Breast epithelium (tissue), 4 donors: ENCODE measurements at places on chromosomes 12 and 14. TPM values are rescaled to one million over a fixed set of nuclear protein-coding genes. Genes with fewer than 3 reads are reported as not detected.
A peak's percentile ranks its signal among the peaks of the same experiment; 100 is the strongest.

GRCh38 chr12:32761716-32762115, 6.0 kb upstream of the YARS2 start:
- H3K36me3 ChIP-seq = no peaks in the 10 kb centered on the region
- H3K4me3 ChIP-seq = no peak overlapping the region
- H3K27me3 ChIP-seq = no peaks in the 10 kb centered on the region
- DNase-seq = no peak
- no peak overlapping the region for H3K27ac ChIP-seq

DNA sequence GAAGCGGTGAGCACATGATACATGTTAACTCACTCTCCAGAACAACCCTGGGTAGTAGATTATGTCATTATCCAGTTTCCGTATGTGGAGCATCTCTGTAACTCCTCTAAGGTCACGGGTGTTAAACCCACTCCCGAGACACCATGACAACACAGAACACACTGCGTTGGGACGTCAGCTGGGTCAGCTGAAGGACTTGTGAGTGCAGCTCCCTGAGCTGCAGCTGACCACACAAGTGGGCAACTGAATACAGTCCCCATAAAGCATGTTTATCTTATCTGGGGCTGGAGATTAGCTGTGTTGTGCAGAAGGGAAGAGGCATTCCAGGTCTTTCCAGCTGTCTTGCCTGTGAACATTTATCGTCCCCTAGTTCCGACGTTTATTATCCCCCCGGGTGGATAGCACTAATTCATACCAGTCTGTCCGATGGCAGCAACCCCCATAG, 211.5 kb downstream of the CHST11 start:
- H3K36me3 ChIP-seq = no peaks in the 10 kb centered on the region
- DNase-seq = no peak
- H3K27ac ChIP-seq = peak overlapping the region; percentile 42
- H3K27me3 ChIP-seq = no peaks in the 10 kb centered on the region

DNA sequence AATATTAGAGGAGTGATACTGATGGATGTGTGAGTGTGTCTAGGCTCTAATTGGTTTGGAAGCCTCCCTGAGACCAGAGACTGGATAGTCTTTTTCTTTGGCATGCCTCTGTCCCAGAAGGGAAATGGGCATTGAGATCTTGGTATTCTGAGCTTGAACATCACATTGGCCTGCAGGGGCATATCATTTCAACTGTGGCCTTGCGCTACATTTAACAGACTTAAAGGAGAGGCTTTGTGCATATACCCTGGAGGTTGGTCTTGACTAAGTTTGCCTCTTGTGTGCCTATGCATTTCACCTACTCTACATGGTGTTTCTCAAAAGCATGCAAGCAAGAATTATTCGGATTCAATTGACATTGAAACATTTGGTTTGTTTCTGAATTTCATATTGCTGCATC, 185.4 kb downstream of the TMTC2 start:
- no peaks in the 10 kb centered on the region for H3K36me3 ChIP-seq
- DNase-seq = no peak
- no peaks in the 10 kb centered on the region for H3K27me3 ChIP-seq
- H3K4me3 ChIP-seq = no peak overlapping the region

GRCh38 chr14:54192610-54193009, 204.2 kb upstream of the CDKN3 start:
- H3K4me1 ChIP-seq = no peaks in the 10 kb centered on the region
- H3K27me3 ChIP-seq = no peaks in the 10 kb centered on the region
- no peak overlapping the region for H3K27ac ChIP-seq
- no peaks in the 10 kb centered on the region for H3K36me3 ChIP-seq
- DNase-seq = no peak
- H3K4me3 ChIP-seq = no peak overlapping the region

DNA sequence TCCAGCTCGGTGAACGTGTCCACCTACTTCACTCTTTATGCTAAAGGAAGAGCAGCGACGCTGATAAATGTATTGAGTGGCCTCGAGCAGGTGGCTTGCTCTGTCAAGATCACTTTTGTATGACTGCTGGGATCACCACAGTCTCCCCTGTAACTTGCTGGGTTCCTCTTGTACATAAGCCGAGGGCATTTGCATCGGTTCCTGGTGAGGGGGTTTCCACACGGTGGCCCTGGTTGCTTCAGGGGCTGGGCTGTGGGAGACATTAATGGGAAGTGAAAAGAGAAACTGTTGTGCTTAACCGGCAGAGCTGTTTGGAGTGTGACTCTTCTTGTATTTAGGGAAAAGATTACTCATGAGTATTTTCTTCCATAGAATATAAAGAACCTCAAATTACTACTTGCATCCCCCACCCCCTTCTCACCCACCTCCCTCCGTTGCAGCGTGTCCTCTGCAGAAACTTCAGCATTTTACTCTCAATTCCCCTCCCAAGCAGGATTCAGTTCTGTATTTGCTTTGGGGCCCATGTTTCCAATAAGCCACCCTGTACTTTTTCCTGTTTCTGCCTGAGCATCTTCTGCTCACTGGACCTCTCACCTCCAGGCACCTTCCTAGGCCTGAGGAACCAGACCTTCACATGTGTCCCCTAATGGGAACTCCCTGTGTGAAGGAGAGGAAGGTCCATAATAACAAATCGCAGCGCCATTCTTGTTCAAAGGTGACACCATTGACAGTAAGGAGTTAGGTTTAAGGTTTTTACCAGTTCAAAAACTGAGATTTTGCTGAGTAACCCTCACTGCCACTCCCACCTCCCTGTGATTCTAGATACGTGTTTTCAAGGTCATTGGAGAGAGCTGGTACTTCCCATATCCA, 187.0 kb downstream of the ETV6 start:
- no peaks in the 10 kb centered on the region for H3K27me3 ChIP-seq
- H3K36me3 ChIP-seq = no peaks in the 10 kb centered on the region
- H3K4me1 ChIP-seq = peaks cover 24% of the 10 kb centered on the region

GRCh38 chr14:97802430-97803373, 1005.5 kb downstream of the VRK1 start:
- no peak overlapping the region for H3K27ac ChIP-seq
- H3K27me3 ChIP-seq = no peaks in the 10 kb centered on the region
- H3K36me3 ChIP-seq = no peaks in the 10 kb centered on the region
- no peak for DNase-seq
- no peaks in the 10 kb centered on the region for H3K4me1 ChIP-seq
- H3K4me3 ChIP-seq = no peak overlapping the region

DNA sequence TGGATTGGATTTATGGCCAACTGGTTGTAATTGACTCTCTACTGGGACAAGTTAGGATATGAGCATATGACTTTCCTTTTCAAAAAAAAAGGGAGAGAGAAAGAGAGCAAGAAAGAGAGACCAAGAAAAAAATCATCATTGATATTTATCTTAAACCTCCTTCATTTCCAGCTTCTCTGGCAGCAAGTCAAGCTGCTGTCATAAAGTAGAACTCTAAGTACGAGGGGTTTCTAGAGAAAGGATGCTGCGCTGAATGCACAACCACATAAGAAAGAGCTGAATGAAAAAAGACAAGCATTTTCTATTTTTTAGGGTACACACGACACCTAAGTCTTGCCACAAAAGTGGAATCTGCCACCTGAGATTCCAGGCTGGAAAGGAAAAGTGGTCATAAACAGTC, 182.6 kb downstream of the SLC25A21 start:
- no peaks in the 10 kb centered on the region for H3K27me3 ChIP-seq
- no peaks in the 10 kb centered on the region for H3K36me3 ChIP-seq
- H3K4me3 ChIP-seq = no peak overlapping the region

DNA sequence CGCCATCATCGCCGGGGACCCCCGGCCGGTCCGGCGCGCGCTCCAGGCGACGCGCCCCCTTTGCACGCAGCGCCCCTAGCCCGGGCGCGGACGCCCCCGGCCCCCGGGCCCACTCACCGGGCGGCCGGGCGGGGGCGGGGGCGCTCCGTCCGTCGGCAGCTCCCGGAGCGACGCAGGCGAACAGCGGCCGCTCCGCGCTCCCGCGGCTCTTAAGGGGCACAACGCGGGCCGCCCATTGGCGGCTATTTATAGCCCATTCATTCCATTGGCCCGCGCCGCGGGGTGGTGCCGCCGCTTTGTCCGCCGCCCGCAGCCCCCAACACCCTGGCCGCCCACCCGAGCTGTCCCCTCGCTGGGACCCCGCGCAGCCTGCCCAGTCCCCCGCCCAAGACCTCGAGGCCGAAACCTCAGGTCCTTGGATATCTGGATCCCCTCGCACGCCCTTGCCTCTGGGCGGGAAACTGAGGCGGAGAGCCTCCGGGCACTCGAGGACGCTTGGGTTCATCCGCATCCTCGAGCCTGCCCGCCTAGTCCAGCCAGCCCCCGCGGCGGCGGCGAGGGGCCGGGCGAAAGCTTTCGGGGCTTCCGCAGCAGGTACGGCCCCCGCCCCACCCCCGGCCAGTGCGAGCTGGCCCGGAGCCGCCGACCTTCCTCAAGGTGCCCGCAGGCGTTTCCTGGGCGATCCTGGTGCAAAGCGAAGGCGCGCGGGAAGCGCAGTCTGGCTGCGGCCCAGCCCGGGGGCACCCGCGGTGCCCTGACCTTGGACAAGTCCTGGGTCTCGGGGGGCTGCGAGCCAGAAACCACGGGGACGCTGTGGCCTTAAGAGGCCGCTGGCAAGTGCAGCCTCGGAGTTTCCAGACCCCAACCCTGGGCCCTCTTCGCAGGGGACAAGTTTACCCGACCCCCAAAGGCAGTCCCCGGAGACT, at the start of gene CKB:
Gene CKB (minus strand): TSS at position 182 of the 926 bp plus-strand sequence. CDS start 337 bp downstream, outside the sequence.
- no peak for DNase-seq
- H3K36me3 ChIP-seq = no peaks in the 10 kb centered on the region
- no peaks in the 10 kb centered on the region for H3K4me1 ChIP-seq
- H3K27me3 ChIP-seq = no peaks in the 10 kb centered on the region

DNA sequence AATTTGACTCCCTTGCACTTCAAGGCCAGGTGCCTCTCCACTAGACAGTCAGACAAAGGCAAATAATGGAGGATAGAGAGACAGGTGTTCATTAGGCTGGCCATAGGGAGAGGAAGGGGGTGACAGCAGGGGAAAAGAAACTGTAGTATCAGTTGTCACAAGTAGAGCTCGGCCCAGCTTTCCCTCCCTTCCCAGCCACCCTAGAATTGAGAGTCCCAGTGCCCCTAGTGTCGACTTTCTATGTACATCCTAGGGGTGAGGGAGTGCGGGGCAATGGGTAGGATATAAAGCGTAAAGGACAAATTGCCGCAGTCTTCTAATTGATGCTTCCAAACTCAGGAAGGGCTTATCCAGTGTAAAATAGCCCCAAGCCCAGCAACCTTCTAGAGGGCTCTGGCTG, 39.0 kb downstream of the BAZ2A start:
- no peak overlapping the region for H3K27ac ChIP-seq
- peaks cover 7% of the 10 kb centered on the region for H3K36me3 ChIP-seq
- no peak overlapping the region for H3K4me3 ChIP-seq
- no peaks in the 10 kb centered on the region for H3K4me1 ChIP-seq
- no peak for DNase-seq

DNA sequence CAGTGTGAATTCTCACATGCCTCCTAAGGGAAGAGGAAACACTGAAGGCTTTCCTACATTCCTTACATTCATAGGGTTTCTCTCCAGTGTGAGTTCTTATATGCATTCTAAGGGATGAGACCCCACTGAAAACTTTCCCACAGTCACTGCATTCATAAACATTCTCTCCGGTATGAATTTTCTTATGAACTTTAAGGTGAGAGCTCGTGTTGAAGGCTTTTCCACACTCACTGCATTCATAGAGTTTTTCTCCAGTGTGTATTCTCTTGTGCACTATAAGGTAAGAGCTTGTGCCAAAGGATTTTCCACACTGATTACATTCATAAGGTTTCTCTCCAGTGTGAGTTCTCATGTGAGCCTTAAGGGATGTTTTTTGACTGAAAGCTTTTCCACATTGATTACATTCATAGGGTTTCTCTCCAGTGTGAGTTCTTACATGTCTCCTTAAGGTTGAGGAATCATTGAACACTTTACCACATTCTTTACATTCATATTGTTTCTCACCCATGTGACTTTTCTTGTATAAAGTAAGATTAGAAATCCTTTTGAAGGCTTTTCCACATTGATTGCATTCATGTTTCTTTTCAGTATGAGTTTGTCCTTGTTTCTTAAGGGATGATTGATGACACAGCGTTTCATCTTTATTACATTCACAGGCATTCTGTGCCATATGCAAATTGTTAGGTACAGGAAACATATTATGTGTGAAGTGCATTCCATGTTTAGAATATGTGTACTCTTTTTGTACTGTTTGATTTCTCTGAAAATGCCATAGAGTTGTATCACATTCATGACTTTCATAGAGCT, 9.5 kb downstream of the ZNF891 start:
- DNase-seq = no peak
- no peak overlapping the region for H3K27ac ChIP-seq
- H3K4me3 ChIP-seq = no peak overlapping the region

- no peaks in the 10 kb centered on the region for H3K27me3 ChIP-seq
- no peak overlapping the region for H3K4me3 ChIP-seq
- H3K36me3 ChIP-seq = no peaks in the 10 kb centered on the region
- peaks cover 7% of the 10 kb centered on the region for H3K4me1 ChIP-seq
- DNase-seq = no peak
- peak overlapping the region; percentile 86 for H3K27ac ChIP-seq
These were observed 33.4 kb downstream of the VCPKMT start for GRCh38 chr14:50082784-50083466.

DNA sequence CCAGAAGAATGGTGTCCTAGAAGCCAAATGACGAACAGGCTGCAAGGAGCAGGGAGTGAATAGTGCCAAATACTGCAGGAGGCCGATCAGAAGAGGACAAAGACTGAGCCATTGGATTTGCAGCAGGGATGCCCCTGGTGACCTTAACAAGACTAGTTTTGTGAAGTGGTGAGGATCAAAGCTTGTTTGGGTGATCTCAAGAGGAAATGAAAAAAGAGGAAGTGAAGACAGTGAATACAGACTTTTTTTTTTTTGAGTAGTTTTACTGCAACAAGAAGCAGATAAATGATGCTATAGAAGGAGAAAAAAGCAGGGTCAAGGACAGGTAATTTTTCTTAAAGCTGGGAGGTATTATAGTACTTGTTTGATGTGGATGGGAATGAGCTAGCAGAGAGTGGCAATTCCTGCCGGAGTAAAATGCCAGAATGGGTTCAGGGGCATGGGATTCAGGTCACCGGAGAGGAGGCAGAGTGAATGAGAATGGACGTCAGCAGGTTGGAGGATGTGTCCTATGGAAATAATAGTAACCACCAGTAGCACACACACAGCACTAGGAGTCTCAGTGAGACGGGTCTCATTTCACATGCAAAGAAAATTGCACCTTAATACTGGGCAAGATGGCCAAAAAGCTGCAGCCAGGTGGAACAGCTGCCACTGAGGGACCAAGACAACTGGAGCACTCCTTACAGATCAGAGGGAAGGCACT, 345.8 kb upstream of the CCDC196 start:
- H3K4me1 ChIP-seq = no peaks in the 10 kb centered on the region
- H3K27ac ChIP-seq = no peak overlapping the region
- no peaks in the 10 kb centered on the region for H3K36me3 ChIP-seq

DNA sequence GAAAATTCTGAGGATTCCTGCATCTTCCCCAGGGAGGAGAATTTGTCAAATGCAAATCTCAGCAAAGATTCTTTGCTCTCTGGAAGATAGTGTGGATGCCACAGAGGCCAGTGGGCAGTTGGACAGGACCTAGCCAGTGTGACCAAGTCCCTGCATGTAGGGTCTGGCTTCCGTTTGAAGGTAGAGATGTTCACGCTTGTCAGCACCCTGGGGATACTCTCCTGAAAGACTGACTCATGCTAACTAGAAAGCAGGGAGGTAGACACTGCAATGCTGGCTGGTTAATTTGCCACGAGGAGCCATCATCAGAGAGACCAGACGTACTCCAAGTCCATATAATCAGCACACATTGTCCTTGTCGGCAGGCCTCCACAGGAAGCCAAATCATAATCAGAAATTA, 130.1 kb downstream of the SAMD4A start:
- H3K27me3 ChIP-seq = no peaks in the 10 kb centered on the region
- no peak overlapping the region for H3K4me3 ChIP-seq
- H3K4me1 ChIP-seq = no peaks in the 10 kb centered on the region
- DNase-seq = no peak
- no peaks in the 10 kb centered on the region for H3K36me3 ChIP-seq

Gene SYT1
- 1.6 TPM for total RNA-seq

GRCh38 chr12:32420356-32420755, 21.0 kb downstream of the FGD4 start:
- no peak overlapping the region for H3K4me3 ChIP-seq
- no peaks in the 10 kb centered on the region for H3K4me1 ChIP-seq
- H3K36me3 ChIP-seq = no peaks in the 10 kb centered on the region
- no peak for DNase-seq
